ENCODE measurements at places on chromosomes 4 and X. TPM values are rescaled to one million over a fixed set of nuclear protein-coding genes. Genes with fewer than 3 reads are reported as not detected.

- DNase-seq, result no peak
- peaks cover 8% of the 10 kb centered on the region for H3K4me1 ChIP-seq
- H3K27ac ChIP-seq, result no peak overlapping the region
- H3K4me3 ChIP-seq, result no peak overlapping the region
- no peaks in the 10 kb centered on the region for H3K36me3 ChIP-seq
- H3K27me3 ChIP-seq, result no peaks in the 10 kb centered on the region
These were observed 290.3 kb downstream of the LDB2 start for GRCh38 chr4:16608123-16608522.

DNA sequence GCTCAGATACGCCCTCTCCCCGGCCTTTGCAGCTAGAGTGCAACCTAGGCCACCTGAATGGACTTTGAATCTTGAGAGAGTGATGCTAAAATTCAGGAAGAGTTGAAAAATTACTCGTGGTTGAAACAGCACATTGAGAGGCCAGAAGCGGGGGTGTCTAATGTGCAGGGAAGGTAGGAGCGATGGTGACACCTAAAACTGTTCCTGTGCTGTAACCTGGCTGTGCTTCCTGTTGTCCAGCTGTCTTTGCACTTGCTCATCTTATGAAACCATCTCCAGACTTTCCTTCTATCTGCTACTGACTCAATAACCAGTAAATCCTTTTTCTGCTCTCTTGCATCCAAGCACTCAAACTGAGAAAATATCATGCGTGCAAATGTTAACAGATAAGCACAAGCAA lies 106.4 kb upstream of the RPS6KA3 start:
- no peak for DNase-seq
- H3K27me3 ChIP-seq, result no peaks in the 10 kb centered on the region
- peaks cover 9% of the 10 kb centered on the region for H3K4me1 ChIP-seq
- H3K4me3 ChIP-seq, result no peak overlapping the region
- no peak overlapping the region for H3K27ac ChIP-seq
- H3K36me3 ChIP-seq, result no peaks in the 10 kb centered on the region

DNA sequence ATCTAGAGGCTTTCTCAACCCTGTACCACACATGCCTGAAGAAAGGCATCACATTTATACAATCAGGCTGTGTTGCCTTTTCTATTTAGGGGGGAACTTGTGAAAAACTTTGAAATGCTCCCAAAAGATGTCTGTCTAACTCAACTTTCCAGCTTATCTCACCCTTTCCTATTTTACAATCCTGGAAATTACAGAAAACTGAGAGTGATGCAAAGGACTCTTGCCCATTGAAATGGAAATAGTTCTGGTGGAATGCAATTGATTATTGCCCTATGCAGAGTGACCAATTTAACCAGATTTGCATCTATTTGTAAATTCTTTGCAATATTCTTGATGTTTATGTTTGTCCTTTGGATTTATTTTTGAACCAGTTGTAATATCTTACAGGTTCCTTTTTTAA lies 77.3 kb downstream of the GALNT7 start:
- no peaks in the 10 kb centered on the region for H3K27me3 ChIP-seq
- no peak overlapping the region for H3K4me3 ChIP-seq
- H3K27ac ChIP-seq, result no peak overlapping the region
- DNase-seq, result no peak

DNA sequence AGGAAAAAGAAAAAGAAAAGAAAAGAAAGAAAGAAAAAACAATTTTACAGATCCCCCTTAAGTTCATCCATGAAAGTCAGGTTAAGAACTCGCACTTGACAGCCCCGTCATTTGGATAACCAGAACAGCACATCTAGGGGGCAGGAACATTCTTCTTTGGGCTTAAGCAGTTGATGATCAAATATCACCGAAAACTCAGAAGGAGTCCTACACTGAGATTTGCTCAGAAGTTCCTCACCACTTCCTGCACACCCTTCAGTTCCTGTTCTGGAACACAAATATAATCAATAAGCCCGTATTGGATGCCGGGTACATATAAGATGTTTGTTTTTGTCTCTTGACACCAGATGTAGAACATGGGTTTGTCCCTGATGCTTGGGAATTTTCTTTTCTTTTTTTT lies 14.7 kb downstream of the NLGN3 start:
- no peaks in the 10 kb centered on the region for H3K4me1 ChIP-seq
- H3K4me3 ChIP-seq, result no peak overlapping the region
- no peaks in the 10 kb centered on the region for H3K36me3 ChIP-seq
- no peaks in the 10 kb centered on the region for H3K27me3 ChIP-seq
- H3K27ac ChIP-seq, result no peak overlapping the region

- no peak overlapping the region for H3K4me3 ChIP-seq
- H3K27me3 ChIP-seq, result no peaks in the 10 kb centered on the region
- H3K36me3 ChIP-seq, result no peaks in the 10 kb centered on the region
- DNase-seq, result no peak
- H3K4me1 ChIP-seq, result no peaks in the 10 kb centered on the region
These were observed 268.6 kb upstream of the VCX start for GRCh38 chrX:7574325-7574724.

- H3K36me3 ChIP-seq, result no peaks in the 10 kb centered on the region
- no peak overlapping the region for H3K4me3 ChIP-seq
- no peaks in the 10 kb centered on the region for H3K27me3 ChIP-seq
- H3K4me1 ChIP-seq, result no peaks in the 10 kb centered on the region
These were observed 647.0 kb upstream of the AADAT start for GRCh38 chr4:170736710-170737109.

GRCh38 chr4:81505004-81505598 lies 33.4 kb upstream of the RASGEF1B start:
- H3K36me3 ChIP-seq, result no peaks in the 10 kb centered on the region
- no peaks in the 10 kb centered on the region for H3K27me3 ChIP-seq
- peak overlapping the region; percentile 19 for H3K4me3 ChIP-seq
- DNase-seq, result peak; percentile 65
- peaks cover 13% of the 10 kb centered on the region for H3K4me1 ChIP-seq
- H3K27ac ChIP-seq, result peak overlapping the region; percentile 73

GRCh38 chrX:45815441-45815840 lies 614.8 kb upstream of the DIPK2B start:
- no peaks in the 10 kb centered on the region for H3K27me3 ChIP-seq
- DNase-seq, result no peak
- H3K27ac ChIP-seq, result no peak overlapping the region
- H3K4me1 ChIP-seq, result no peaks in the 10 kb centered on the region

Gene EFNB1
- total RNA-seq, result 14.7 TPM

DNA sequence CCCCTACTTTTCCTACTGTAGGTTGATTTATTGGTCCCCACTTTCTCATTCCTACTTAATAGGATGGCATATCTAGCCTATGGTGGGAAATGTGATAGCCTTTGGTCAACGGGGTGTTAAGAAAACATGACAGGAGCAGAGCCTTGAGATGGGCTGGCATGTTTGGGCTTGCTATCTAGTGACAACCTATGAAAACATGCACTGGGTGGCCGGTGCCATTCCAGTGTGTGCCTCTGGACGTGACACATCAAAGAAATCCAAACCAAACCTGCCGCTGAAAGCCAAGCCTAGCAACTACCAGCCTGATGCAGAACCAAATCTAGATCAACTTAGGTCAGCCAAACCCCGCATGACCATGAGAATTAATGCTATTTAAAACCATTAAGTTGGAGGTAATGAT lies 317.6 kb downstream of the DMD start:
- DNase-seq, result no peak
- H3K36me3 ChIP-seq, result no peaks in the 10 kb centered on the region
- no peak overlapping the region for H3K27ac ChIP-seq

Gene CTPS2
- total RNA-seq, result 4.9 TPM

Gene SPOCK3
- 0.22 TPM for total RNA-seq

GRCh38 chr4:54800831-54801530 lies 143.2 kb downstream of the KIT start:
- H3K4me3 ChIP-seq, result no peak overlapping the region
- H3K4me1 ChIP-seq, result peaks cover 10% of the 10 kb centered on the region

Gene POLA1
- total RNA-seq, result 7.3 TPM

- peaks cover 3% of the 10 kb centered on the region for H3K27me3 ChIP-seq
- no peak overlapping the region for H3K4me3 ChIP-seq
- H3K4me1 ChIP-seq, result peaks cover 8% of the 10 kb centered on the region
- H3K36me3 ChIP-seq, result no peaks in the 10 kb centered on the region
- no peak overlapping the region for H3K27ac ChIP-seq
- DNase-seq, result no peak
These were observed 65.9 kb upstream of the HPF1 start for GRCh38 chr4:169823685-169824084.

DNA sequence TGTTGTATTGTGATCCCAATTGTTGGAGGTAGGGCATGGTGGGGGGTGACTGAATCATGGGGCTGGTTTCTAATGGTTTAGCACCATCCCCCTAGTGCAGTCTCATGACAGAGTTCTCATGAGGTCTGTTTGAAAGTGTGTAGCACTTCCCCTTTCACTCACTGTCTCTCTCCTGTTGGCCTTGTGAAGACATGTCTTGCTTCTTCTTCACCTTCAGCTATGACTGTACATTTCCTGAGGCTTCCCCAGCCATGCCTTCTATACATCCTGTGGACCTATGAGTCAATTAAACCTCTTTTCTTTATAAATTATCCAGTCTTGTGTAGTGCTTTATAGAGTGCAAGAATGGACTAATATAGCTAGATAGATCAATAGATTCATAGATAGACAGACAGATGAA lies 230.0 kb downstream of the MAGEE1 start:
- no peaks in the 10 kb centered on the region for H3K36me3 ChIP-seq
- DNase-seq, result no peak
- H3K27me3 ChIP-seq, result no peaks in the 10 kb centered on the region
- no peak overlapping the region for H3K4me3 ChIP-seq
- H3K27ac ChIP-seq, result no peak overlapping the region
- no peaks in the 10 kb centered on the region for H3K4me1 ChIP-seq

Gene TRAM1L1
- 0.82 TPM for total RNA-seq

DNA sequence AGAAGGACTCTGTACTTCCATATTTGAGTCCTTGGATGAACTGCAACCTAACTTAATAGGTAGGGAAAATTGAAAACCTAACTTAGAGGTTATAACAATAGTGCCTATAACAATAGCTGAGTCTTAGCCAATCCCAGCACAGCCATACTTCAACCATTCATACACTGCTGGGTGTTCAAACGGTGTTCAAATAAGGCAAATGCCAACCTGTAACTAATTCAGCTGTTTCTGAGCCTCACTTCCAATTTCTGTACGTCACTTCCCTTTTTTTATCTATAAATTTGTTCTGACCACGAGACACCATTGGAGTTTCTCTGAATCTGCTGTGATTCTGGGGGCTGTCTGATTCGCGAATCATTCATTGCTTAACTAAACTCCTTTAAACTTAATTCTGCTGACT lies 9.6 kb upstream of the GRSF1 start:
- DNase-seq, result no peak
- H3K36me3 ChIP-seq, result no peaks in the 10 kb centered on the region
- no peak overlapping the region for H3K4me3 ChIP-seq
- H3K27me3 ChIP-seq, result no peaks in the 10 kb centered on the region
- no peaks in the 10 kb centered on the region for H3K4me1 ChIP-seq

Gene EREG
- not detected for total RNA-seq

Gene SH2D1A
- total RNA-seq, result 0.30 TPM

GRCh38 chrX:8783097-8783713 lies 18.0 kb downstream of the FAM9A start:
- H3K4me1 ChIP-seq, result no peaks in the 10 kb centered on the region
- H3K4me3 ChIP-seq, result no peak overlapping the region
- no peak overlapping the region for H3K27ac ChIP-seq
- H3K27me3 ChIP-seq, result no peaks in the 10 kb centered on the region

Gene RAB39B
- total RNA-seq, result 0.11 TPM

- H3K36me3 ChIP-seq, result no peaks in the 10 kb centered on the region
- no peaks in the 10 kb centered on the region for H3K27me3 ChIP-seq
- H3K4me1 ChIP-seq, result peaks cover 27% of the 10 kb centered on the region
- DNase-seq, result no peak
These were observed 1.1 kb upstream of the AP1S2 start for GRCh38 chrX:15855568-15856221.

GRCh38 chrX:65601126-65601525 lies 66.3 kb upstream of the MSN start:
- no peaks in the 10 kb centered on the region for H3K36me3 ChIP-seq
- H3K4me1 ChIP-seq, result peaks cover 41% of the 10 kb centered on the region
- H3K27me3 ChIP-seq, result no peaks in the 10 kb centered on the region
- H3K27ac ChIP-seq, result peak overlapping the region; percentile 89

Gene TCEAL5
- total RNA-seq, result 0.19 TPM

DNA sequence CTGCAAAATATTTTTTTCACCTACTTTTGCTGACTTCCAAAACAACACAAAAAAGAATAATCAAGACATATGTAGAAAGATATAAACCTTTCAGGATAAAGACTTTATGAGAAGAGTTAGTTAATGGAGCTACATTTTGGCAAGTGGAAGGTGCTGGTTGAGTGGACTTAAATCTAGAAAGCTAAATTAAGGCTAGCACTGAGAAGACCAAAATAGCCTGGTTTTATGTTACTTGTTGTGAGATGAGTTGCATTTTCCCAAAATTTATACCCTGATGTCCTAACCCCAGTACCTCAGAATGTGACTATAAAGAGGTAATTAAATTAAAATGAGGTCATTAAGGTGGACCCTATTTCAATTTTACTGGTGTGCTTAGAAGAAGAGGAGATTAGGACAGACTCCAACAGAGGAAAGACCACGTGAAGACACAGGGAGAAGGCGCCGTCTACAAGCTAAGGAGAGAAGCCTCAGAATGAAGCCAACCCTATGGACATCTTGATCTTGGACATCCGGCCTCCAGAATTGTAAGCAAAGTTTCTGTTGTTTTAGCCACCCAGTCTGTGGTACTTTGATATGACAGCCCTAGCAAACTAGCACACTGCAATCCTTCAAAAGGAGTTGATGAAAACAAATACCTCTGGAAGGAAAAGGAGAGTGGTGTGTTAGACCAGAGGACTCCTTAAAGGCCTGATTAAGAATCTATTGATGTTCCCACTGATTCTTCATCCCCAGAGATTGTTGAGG lies 67.4 kb downstream of the FGFBP1 start:
- H3K27me3 ChIP-seq, result no peaks in the 10 kb centered on the region
- H3K4me1 ChIP-seq, result no peaks in the 10 kb centered on the region
- H3K4me3 ChIP-seq, result no peak overlapping the region
- no peak overlapping the region for H3K27ac ChIP-seq
- no peaks in the 10 kb centered on the region for H3K36me3 ChIP-seq

Gene WNK3
- 0.88 TPM for total RNA-seq

DNA sequence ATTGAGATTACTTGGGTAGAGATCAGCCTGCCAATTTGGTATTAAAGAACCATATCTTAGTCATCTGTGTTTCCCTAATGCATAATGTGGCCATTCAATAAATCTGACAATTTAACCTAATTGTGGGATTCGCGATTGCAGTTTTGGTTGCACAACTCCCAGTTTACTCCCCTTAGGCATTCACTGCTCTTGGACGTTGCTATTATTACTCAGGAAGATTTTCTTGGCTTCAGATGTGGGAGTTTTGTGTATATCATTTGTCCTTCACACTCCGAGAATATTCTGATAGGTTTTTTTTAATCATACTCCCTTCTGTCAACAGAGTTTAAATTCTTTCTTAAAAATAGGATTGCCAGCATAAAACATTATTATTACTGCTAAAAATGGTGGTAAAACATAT lies 22.0 kb upstream of the TRPC3 start:
- H3K36me3 ChIP-seq, result no peaks in the 10 kb centered on the region
- H3K27me3 ChIP-seq, result peaks cover 38% of the 10 kb centered on the region
- no peak overlapping the region for H3K4me3 ChIP-seq
- H3K27ac ChIP-seq, result no peak overlapping the region
- no peaks in the 10 kb centered on the region for H3K4me1 ChIP-seq
- no peak for DNase-seq

Gene RAI2
- 23.6 TPM for total RNA-seq

Gene SRPX
- 55.9 TPM for total RNA-seq

Gene PF4V1
- not detected for total RNA-seq
